ENCODE measurements at places on chromosomes 7 and 10. TPM values are rescaled to one million over a fixed set of nuclear protein-coding genes. Genes with fewer than 3 reads are reported as not detected.

Gene PTN
- total RNA-seq = 21.9 TPM

Gene PLPP4
- total RNA-seq = 0.52 TPM

Gene COL28A1
- 2.1 TPM for total RNA-seq

Gene TBXAS1
- 9.9 TPM for total RNA-seq

Gene MRC1
- 27.1 TPM for total RNA-seq

Gene OR2A12
- not detected for total RNA-seq

Gene INPP5A
- 50.6 TPM for total RNA-seq

Gene OPALIN
- total RNA-seq = not detected

Gene SYT15B
- not detected for total RNA-seq

Gene C1GALT1
- total RNA-seq = 8.4 TPM

Gene COX19
- 12.0 TPM for total RNA-seq

Gene FAM25A
- not detected for total RNA-seq

Gene NUTM2A
- total RNA-seq = 1.0 TPM

Gene FGF8
- 0.52 TPM for total RNA-seq

Gene UPK3B
- total RNA-seq = not detected

Gene PTPRZ1
- 4.7 TPM for total RNA-seq

Gene GET4
- 25.1 TPM for total RNA-seq

Gene ASB10
- total RNA-seq = 3.7 TPM

Gene ASZ1
- total RNA-seq = not detected

Gene PTER
- total RNA-seq = 9.9 TPM

Gene INTS1
- total RNA-seq = 16.7 TPM

Gene AKR1D1
- total RNA-seq = not detected

Gene AQP1
- total RNA-seq = 67.8 TPM

Gene CYP3A5
- total RNA-seq = 1.0 TPM

Gene SGCE
- total RNA-seq = 184 TPM

Gene GPR22
- under 0.01 TPM for total RNA-seq

Gene SLC18A2
- 1.0 TPM for total RNA-seq

Gene PPP1R9A
- 42.3 TPM for total RNA-seq

Gene CYP3A4
- not detected for total RNA-seq

Gene TNPO3
- 45.9 TPM for total RNA-seq

Gene BTBD16
- not detected for total RNA-seq

Gene TMEM229A
- total RNA-seq = not detected

Gene TCAF1
- total RNA-seq = 90.3 TPM

Gene GHRHR
- not detected for total RNA-seq
